Stimulated activated CD8-positive, alpha-beta memory T cell treated with anti-CD3 and anti-CD28 coated beads, Interleukin-15, amount 100 ng/mL, for 24 hours (primary cell): ENCODE measurements at places on chromosomes 5 and 9.

DNA sequence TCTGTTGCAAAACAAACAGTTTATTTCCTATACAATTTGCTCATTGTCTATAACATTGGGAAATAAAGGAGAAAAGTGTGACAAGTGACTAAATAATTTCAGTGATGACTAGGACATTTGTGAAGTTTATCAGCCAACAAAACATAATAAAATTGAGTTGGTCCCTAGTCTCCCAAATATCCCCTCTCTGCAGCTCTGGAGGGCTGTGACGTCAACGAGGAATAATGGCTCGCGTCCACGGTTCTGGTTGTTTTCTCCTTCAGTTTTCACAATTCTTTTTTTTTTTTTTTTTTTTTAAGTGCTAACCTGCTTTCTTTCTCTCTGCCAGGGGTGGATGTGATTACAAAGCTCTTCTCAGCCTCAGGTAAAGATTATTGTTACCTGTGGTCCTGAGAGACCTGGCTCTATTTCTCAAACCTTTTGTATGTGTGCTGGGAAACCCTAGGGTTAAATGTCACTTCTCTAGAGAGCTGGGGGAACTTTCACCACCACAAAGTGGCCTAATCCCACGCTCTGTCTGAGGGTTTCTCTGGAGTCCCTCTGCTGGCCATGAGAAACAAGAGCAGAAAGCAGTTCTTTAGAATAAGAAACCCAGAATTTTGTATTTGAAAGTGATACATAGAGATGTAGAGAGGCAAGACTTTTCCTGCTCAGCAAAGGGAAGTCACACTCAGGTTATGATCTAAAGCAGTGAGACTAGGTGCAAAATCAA lies 36.2 kb upstream of the ANKRD55 start:
- no peak for DNase-seq

DNA sequence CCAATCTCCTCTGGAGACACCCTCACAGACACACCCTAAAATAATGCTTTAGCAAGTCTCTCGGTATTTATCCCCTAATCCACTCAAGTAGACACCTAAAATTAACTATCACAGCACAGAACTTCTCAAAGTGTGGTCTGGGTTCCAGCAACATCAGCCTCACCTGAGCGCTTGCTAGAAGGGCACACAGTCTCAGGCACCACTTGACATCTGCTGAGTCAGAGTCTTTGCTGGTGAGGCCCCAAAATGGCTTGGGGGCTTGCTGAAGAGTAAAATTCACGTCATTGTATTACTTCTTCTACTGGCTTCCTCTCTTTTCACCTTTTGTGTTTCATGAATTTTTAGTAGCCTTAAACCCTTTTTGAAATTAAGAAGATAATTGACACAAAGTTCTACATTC lies 9.0 kb downstream of the FOXB2 start:
- DNase-seq, result no peak

GRCh38 chr5:37810311-37810710 lies 29.5 kb downstream of the GDNF start:
- DNase-seq, result no peak

- DNase-seq, result no peak
Observed at GRCh38 chr5:42666869-42667268, 89.7 kb upstream of the CCDC152 start.

DNA sequence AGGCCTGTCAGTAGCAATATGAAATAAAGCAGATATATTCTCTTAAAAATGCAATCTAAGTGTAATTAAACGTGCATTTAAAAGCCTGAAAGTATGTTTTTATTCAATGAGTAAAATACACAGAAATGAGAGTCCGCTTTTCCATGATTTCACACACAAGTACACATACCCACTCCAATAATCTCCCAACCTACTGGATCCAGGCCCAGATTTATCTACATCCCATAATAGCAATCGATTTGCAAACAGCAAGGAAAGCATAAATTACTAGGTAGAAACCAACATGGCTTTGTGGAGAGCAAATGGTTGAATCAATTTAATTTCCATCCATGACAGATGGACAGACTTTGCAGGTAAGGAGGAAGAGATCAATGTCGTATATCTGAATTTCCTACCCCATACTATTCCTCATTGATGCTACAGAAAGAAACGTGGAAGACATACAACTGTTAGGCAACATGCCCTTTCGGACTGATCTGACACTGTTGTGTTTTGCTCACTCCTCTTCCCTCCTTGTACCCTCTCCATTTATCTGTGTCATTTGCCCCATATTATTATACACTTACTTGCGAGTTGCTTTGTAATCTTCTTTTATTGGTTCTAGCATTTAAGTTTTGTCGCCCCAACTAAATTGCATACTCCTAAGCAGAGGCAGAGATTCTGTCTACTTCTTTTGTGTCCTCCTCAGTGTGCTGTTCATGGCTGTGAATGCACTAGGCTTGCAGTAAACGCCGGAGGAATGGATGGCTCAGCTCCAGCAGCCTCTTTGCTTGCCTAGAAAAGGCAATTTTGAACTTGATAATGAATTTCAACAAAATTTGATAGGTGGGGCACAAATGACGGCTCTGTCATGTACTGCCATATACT lies 133.6 kb downstream of the NFIB start:
- DNase-seq, result no peak

GRCh38 chr5:58794875-58795274 lies 212.0 kb downstream of the RAB3C start:
- DNase-seq, result no peak
